NCI-H1092 treated with DMSO at 0.1 percent for 48 hours (cell line): ENCODE measurements at places on chromosomes 7 and 10.

DNA sequence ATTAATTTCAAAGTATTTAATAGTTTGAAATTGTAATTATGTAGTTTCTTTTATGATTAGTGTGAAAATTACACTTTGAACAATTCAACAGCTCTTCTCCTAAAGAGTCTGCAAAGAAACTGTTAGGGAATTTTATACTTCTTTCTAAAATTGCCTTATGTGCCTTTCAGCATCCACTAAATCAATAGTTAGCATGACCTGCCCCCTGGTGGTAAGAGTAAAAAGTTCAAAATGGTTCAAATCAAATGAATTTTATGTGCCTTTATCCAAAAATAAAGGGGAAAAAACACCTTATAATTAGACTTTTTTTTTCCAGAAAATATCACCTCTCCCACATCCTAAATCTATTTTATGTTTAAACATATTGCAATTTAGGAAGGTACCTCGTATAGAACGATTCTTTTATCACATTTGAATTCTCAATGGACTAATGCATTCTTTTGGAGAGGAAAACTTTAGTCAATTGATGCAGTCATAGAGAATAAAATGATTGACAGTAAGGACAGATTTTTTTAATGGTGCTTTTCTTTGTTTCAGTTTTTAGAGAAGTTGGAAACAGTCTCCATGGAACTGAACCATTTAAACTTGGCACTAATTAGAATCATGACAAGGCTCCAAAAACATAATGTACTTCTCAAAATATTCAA is 163.7 kb downstream of the SEMA3D start:
- DNase-seq: peak; percentile 64

DNA sequence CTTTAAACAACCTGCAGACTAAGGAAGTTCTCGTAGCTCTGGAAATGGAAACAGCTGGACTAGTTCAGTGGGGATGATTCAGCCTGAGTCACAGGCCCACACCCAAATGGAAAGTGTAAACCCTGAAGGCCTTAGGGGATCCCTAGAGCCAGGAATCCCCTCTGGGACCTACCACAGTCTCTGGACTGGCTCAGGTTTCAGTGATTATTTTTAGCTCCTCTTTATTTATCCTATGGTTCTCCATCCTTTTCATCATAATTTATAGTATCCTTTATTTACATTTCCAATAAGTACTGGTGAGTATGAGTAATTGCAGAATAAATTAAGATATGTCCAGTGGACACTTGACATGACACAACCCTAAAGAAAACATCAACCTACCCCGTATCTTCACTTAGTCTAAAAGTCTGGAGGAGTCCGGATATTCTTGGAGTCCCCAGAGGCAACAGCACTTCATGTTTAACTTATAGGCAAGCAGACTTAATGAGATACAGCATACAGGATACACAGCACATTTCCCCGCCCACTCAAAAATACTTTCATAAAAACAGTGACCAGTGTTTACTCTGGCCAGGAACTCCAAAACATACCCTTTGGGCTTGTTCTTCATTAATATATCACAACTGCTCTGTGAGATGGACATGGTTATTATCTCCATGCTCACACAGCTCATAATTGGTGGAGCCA is 28.4 kb upstream of the SEMA3E start:
- peak; percentile 13 for DNase-seq

GRCh38 chr10:87842776-87843497 is 20.4 kb downstream of the KLLN start:
- no peak for DNase-seq

GRCh38 chr10:121288864-121289661 is 309.2 kb downstream of the FGFR2 start:
- DNase-seq: no peak

GRCh38 chr7:117048114-117048866 is 95.0 kb downstream of the ST7 start:
- DNase-seq: no peak

DNA sequence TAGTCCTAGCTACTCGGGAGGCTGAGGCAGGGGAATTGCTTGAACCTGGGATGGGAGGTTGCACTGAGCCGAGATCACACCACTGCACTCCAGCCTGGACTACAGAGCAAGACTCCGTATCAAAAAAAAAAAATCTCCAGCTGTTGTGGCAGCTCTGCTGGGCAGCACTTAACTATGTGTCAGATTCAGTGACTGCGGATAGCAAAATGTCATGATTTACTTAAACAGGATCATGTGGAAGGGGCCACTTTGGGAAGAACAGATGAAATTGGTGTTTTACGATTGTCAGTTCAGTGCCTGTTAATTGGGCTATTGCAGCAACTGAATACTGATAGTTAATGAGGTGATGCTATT is 15.3 kb downstream of the OGDH start:
- no peak for DNase-seq

GRCh38 chr10:61529208-61529607 is 76.0 kb upstream of the TMEM26 start:
- DNase-seq: no peak

GRCh38 chr7:83524277-83525075 is 124.5 kb downstream of the SEMA3E start:
- no peak for DNase-seq

- DNase-seq: no peak
Observed at GRCh38 chr10:112983444-112984056, 33.5 kb downstream of the TCF7L2 start.

GRCh38 chr10:35675846-35676245 is 33.8 kb upstream of the FZD8 start:
- no peak for DNase-seq

- no peak for DNase-seq
Observed at GRCh38 chr10:79983286-79983909, 34.5 kb upstream of the SFTPD start.

- no peak for DNase-seq
Observed at GRCh38 chr10:57864765-57865680, 402.7 kb downstream of the IPMK start.

DNA sequence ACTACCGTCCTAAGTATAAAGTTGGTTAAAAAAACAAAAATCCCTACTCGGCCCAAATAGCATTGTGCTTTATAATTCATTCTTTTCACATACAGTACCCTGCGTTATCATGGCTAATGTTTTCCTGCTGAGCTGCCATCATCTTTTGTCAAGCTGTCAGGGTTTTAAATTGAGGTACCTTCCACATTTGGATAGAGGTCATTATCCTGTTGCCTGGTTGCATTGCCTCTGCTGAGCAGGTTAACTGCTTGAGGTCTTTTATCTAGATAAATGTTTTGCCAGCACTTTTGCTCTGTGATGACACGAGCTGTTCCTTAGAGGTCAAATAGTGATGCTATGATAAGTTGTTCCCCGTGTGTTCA is 94.4 kb upstream of the FZD1 start:
- DNase-seq: peak; percentile 38

DNA sequence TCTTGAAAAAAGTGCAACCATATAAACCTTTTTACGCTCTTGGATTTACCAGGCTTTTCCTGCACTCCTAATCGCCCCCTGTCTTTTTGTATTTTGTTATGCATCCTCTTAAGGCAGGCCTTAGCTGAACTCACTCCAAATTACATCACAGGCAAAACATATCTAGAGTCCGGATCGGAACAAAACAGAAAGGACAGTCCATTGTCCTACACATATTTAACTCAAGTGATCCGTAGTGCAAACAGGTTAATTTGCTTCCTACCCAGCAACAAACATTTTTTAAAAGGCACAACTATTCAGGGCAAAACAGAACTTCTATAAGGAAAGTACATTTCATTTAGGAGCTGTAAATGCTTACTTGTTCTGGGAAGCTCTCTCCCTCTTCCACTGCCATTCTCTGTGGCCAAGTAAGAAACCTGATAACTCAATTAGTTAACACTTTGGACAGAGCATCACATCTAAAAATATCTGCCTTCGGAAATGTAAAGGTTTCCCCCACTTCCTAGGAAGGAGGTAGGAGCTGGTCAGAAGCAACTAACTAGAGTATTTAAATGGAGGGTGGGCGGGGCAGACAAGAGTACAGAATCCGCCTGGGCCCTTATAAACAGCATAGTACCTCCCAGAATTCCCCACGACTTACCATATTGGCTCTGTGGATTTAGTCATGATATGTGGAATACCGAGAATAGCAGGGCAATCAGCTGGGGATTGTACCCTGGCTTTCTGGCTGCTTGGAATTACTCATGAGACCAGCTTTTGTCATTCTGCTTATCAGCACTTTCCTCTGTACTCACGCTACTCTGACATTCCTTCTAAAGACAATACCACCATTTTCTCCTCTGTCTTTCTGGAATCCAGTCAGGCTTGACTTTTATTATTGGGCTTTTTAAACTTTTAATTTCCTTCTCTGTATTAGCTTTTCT is 89.5 kb downstream of the ANK3 start:
- DNase-seq: no peak

GRCh38 chr7:117621075-117621618 is 141.3 kb downstream of the CFTR start:
- no peak for DNase-seq

- DNase-seq: no peak
Observed at GRCh38 chr7:135492151-135492550, 17.8 kb downstream of the CNOT4 start.

GRCh38 chr10:98919899-98920298 is 315.8 kb downstream of the HPSE2 start:
- no peak for DNase-seq

GRCh38 chr10:77075926-77076325 is 561.7 kb downstream of the KCNMA1 start:
- no peak for DNase-seq

GRCh38 chr7:70267381-70268120 is 669.3 kb downstream of the AUTS2 start:
- DNase-seq: no peak

DNA sequence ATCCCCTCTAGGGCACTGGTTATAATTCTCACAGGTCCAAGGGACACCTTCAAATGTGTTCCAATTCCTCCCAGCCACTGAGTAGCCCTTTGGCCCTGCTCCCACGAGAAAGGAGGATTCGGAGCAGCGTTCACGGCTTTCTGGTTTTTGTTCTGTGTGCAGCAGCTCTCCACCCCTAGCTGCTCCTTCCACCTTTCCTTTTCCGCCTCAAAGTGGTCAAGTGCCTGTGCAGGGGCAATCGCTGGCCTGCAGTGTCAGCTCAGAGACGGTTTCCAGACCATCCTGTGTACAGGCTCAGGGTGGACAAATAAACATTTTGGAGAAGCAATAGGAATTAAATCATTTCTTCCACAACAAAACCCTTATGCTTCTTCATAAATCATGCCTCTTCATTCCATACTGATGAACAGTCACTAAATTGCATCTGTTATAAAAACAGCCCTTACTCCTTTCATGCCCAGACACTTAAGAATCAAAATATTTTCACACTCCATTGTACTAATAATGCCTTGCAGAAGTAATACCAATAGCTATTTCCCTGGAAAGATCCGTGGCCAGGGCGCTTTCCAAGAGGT is 1.1 kb downstream of the KIAA1549 start:
- DNase-seq: peak; percentile 57

GRCh38 chr7:129052441-129052840 is 2.5 kb downstream of the TNPO3 start:
- DNase-seq: no peak

- no peak for DNase-seq
Observed at GRCh38 chr7:17521437-17521836, 223.0 kb downstream of the AHR start.

DNA sequence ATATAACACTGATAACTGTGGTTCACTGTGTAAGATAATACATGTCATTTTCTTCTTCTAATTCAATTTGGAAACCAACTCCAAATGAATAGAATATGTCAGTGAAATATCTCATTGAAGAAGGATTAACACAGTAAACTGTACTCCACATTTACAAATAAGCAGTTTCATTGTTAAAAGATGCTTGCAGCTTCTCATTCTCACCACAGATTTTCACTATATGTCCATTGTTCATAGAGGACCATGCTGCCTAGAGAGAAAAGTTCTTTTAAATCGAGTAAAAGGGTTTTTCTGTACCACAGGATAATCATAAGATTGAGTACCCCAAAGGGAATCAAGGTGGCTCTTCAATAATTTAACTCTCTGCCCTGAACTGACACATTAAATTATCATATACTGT is 165.5 kb downstream of the LRRN3 start:
- DNase-seq: no peak

DNA sequence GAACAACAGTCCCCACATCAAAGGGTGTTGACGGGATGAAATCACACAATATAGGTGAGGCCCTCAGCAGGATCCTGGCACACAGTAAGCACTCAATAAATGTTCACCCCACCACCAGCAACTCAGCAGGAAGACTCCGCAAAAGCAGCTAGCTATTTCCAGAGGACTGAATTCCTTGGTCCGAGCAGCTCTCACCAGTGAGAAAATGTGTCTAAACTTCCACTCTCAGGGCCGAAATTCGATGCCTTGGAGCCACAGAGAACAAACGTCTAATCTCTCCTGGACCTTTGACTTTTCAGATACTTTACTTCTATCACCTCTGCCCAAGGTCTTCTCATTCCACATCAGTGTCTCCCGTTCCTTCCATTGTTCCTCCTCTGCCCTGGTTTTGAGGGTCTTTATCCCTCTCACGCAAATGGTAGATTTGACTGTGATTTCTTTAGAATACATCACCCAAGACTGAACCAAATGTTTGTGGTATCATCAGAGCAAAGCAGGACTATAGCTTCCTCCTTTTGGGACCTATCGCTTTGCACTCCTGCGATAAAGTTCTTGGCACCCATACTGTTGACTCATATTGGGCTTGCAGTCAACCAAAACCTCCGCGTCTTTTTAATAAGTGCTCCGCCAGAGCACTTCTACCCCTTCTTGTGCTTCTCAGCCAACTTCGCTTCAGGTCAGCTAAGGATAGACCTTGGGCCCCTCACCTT is 903 bp upstream of the NT5C2 start:
- DNase-seq: no peak
